NCI-H2029 treated with DMSO at 0.1 percent for 48 hours (cell line): ENCODE measurements at places on chromosomes 5 and 9.

DNA sequence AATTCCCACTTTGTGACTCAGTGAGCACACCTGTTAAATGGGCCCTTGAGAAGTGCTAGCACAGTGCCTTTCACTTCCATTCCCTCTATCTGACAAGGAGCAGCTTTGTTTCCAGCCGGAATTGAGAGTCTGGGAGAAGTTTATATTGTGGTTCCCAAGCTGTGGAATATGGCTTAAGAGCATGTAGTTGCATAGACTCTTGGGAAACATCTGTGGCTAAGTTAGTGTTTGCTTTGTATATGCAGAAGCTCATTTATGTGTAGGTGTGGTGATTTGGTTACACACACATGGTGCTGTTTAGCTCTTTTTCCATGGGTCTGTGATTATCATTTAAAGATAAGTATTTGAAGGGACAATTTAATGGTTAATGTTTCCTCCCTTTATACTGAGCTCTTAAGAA, 110.5 kb upstream of the HMHB1 start:
- DNase-seq, result no peak

- DNase-seq, result no peak
Measured at GRCh38 chr9:33878691-33879366, 61.9 kb downstream of the UBE2R2 start.

GRCh38 chr5:67268231-67269021, 71.8 kb upstream of the CD180 start:
- peak; percentile 72 for DNase-seq

DNA sequence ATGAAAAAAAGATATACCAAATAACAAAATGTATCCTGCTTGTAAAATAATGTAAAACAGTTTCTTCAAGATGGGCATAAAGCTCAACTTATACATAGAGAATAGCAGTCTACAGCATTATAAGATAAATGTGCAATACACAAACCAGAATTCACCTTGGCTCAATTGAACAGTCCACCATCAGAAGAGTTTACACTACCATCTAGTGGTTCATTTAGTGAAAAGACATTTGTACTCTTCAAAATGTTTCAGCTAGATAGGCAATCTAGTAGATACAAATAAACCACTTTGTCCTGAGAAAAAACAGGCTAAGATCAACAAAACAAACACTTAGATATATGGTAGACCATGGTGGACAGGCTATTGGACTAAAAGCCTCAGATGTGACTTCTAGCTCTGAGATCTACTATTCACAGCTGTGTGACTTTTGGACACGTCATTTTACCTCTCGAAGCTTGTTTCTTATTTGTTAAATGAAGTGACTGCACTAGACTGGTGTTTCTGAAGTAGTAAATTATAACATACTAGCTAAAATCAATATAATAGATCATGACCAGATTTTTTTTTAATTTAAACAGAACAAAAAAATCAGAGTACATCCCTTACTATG, 22.1 kb upstream of the TPD52L3 start:
- DNase-seq, result peak; percentile 15

- no peak for DNase-seq
Measured at GRCh38 chr9:124010665-124011321, 775 bp upstream of the LHX2 start.

DNA sequence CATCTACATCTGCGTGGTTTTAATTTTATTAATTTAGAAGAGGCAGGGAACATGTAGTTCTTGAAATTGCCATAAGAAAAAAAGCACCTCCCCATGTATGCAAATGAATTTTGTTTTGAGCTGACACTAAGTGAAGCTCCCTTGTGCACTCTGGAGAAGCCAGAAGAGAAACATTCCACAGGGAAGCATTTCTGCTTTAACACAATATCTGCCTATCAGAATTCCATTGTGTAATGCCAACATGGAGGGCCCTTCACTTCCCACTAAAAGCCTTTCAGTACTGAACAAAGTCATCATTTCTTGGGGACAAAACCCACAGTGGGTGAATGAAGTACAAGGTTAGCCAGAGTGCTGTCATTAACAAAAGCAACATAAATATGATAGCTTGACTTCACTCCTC, 59.7 kb downstream of the PRELID2 start:
- peak; percentile 21 for DNase-seq

GRCh38 chr9:72444435-72444834, 77.0 kb upstream of the TMC1 start:
- no peak for DNase-seq

GRCh38 chr9:20726144-20726543, 42.1 kb downstream of the FOCAD start:
- no peak for DNase-seq

DNA sequence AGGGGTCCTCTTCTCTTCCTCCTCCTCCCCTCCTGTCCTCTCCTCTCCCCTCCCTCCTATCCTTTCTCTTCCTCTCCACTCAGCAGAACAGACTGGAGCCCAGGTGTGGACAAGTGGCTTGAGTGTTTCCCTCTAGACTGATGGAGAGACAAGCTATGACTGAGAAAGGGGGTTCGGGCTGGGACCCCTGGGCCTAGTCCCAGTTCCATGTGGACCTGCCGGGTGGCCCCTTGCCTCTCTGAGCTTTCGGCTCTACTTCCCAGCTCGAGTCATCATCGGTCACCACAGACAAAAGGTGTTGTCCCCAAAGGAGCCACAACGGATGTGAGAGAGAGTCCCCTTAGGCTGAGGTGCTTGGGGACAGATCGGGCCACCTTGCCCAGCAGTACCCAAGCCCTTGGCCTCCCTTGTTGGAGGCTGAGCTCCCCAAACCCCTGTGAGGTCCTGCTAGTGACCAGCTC, 3.4 kb upstream of the RXRA start:
- no peak for DNase-seq

- DNase-seq, result no peak
Measured at GRCh38 chr9:98067184-98067583, 10.7 kb downstream of the NANS start.

DNA sequence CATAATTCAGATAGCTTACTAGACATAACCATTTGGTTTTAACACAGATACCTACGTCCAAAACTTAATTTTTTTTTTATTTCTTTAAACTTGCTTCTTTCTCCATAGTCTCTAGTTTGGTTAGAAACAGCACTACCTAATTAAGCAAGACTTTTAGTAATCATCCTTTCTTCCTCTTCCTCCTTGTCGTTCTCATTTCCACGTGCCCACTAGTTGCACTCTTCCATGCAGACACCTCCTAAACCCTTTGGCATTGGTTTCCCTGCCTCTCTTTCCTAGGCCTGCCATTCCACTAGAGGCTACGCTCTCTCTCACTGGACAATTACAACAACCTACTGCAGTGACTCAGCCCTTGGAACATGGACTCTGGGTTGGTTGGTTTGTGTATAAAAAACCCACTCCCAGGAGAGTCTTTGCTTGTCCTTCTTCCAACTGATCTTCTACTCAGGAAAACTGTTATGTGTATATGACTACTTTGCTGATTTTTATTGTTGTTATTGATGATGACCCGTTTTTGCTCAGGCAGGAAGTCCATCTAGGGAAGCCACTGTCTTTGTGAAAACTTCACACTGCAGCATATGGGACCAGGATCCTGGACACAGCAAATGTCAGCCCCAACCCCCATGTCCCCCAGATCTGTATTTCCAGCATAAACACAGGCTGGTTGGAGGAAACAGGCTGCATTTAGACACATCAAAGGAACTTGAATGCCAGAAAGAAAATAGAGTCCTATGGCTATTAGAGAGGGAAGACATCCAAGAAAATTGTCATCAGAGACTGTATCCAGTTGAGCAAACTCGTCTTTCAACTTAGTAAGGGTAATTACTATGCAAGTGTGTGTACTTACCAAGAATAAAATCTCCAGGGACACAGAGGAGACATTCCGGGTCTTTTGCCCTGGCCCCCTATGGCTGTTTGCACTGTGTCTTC, 503.2 kb downstream of the GADD45G start:
- DNase-seq, result no peak

- peak; percentile 5 for DNase-seq
Measured at GRCh38 chr5:142500227-142500905, 175.5 kb upstream of the SPRY4 start.

DNA sequence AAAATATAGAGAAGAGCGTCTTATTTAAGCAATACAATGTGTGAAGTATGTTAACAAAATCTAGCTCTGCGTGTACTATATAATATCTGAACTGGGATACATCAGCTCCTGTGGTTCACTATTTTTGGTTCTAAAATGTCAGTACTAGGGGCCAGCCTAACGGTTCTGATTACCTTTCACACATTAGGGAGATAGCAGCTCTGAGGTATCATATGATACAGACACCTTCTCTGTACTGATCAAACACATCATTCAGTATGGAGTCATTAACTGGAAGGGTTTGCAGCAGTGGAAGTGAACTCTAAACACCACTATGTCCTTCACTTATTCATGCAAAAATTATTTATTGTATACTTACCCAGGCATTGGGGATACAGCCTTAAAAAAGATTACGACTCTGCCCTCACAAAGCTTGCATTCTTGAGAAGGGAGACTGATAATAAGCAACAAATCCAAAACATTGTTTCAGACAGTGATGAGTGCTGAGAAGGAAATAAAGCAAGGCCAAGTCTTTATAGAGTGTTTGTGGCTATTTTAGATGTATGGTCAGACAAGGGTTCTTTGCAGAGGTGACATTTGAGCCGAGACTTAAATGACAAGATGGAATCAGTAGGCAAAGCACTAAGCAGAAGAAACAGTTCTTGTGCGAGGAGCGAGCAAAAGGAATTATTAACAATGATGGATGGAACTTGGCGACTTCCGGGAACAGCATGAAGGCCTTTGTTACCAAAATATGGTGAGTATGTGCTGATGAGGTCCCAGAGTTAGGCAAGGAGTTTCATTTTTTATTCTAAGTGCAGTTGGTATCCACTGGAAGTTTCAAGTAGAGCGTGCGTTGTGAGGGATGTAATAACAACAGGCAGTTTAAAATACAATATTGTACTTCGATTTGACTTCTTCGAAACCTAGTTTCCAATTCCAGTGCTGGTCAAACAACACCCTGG, 1.8 kb upstream of the LNPEP start:
- peak; percentile 94 for DNase-seq

GRCh38 chr5:123087173-123088030, 1.6 kb upstream of the PRDM6 start:
- DNase-seq, result no peak

DNA sequence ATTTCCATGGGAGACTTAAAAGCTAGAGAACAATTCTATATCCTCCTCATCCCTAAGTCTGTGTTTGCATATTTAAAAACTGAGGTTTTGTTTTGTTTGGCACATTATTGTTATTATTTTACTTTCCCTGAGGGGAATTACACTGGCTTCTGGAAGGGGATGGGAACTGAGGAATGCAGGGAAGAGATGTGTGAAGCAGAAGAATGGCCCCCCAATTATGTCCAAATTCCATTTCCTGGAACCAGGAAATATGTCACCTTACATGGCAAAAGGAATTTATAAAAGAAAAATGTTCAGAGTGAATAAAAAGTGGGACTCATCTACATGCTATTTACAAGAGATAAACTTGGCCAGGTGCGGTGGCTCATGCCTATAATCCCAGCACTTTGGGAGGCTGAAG, 129.8 kb downstream of the MARCHF11 start:
- DNase-seq, result no peak

DNA sequence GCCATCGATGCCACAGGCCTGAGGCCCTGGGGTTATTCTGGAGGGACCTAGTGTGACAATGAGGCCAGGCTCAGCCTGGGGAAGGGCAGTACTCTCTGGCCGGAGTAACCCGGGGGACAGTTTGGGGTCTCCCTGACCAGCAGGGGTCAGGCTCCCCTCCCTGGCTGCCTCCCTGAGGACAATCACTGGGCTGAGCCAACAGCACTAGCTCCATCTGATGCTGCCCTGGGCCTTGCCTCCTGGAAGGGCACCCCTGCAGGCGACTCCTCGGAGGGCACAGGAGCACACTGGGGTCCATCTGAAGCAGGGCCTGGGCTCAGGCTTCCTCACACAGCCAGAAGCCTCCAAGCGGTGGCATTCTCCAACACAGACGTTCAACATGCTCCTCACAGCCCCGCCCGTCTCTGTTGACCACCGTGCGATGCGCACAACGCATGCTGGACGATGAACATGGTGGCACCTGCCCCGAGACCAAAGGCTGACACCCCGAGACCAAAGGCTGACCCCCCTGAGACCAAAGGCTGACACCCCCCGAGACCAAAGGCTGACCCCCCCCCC, 68.3 kb downstream of the ADAMTS2 start:
- DNase-seq, result no peak

DNA sequence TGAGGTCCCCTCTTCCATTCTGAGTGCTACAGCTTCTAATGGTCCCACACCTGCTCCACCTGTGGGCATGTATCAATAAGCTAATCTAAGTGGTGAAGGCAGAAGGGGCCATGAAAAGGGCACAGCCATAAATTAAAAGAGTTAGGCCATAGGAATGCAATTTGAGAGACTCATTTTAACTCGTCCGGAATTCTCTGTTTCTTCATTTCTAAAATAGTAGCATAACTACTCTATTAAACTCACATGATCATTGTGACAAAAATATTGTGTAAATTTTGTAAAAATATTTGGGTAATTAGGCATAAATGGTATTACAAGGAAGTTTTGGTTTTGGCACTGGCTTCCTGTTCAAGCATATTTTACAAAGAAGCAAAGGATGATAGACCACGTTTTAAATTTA, 103.1 kb upstream of the TXNDC8 start:
- DNase-seq, result no peak

- no peak for DNase-seq
Measured at GRCh38 chr9:17970277-17970676, 391.4 kb downstream of the SH3GL2 start.

DNA sequence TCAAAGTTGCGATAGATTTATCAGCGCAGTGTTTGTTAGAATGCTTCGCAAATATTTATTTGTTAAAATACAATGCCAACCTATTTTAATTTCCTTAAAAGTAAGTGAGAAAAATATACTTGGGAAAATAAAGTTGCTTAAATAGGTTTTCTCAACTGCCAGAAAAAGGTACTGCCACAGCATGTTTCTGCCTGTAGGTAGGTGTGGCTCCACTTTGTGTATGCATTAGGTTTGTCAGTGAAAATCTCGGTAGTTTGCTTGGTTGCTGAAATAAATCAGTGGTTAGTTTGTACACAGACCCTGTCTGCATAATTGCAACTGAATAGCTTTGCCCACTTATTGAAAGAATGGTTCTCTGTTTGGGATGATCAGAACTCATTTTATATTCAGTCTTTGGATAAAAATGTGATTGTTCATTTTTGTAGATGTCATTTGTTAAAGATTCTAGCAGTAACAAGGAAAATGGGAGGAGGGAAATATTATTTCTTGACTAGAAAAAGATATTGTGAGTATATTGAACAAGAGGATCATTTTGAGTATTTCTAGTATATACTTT, 25.7 kb downstream of the C9orf85 start:
- no peak for DNase-seq
